ENCODE measurements at places on chromosomes 2 and 18.

DNA sequence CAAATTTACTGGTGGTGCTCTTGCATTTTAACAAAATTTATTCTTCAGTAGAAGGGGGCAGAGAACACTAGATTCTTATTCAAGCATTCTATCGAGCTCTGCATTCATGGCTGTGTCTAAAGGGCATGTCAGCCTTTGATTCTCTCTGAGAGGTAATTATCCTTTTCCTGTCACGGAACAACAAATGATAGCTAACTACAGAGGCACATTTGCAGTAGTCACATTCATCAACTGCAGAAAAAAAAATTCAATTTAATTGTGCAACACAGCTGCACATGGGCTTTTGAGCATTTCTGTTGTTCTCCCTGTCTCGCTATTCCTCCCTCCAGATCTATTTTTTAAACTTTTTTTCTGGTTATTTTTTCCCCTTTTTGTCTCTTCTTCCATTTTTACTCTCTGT is 13.0 kb upstream of the DLX1 start:
- no peak for DNase-seq

GRCh38 chr2:219266886-219267285 is 12.3 kb upstream of the DNAJB2 start:
- no peak for DNase-seq

GRCh38 chr2:10467401-10467800 is 19.3 kb upstream of the ODC1 start:
- DNase-seq, result no peak

- no peak for DNase-seq
Measured at GRCh38 chr2:70627211-70627898, 73.7 kb upstream of the TGFA start.

DNA sequence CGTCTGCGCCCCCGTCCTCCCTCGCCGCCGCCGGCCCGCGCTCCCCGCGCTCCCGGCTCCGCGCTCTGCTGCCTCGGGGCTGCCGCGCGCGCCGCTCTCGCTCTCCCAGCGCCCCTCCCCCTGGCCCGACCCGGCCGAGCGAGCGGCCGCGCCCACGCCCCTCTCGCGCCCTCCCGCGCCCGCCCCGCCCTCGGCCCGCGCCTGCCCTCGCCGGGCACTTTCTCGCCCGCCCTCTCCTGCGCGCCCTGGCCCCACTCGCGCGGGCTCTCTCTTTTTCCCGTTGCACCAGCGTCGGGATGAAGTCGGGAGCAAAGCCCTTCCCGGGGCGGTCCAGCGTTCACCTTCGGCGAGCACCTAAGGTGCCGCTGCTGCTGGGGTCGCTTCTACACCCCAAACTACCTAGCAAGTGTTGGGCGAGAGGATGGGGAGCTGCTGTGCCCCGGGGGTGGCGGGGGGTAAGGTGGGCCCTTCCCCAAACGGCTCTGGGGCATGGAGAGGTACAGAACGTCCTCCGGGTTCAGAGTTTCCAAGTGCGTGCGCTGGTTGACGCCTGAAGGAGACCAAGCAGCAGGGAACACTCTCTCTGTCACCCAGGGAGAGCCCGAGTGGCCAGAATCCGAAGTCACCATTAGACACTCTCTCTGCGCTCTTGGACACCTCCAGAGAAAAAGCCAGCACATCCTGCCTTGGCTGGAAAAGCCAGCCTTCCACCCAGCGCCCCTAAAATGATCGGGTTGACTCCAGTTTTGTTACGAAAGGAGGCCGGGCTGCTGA is at the start of gene COLEC12:
Gene COLEC12 (minus strand): TSS at position 70 of the 774 bp plus-strand sequence. CDS start 187 bp downstream, outside the sequence.
- DNase-seq, result peak; percentile 50

DNA sequence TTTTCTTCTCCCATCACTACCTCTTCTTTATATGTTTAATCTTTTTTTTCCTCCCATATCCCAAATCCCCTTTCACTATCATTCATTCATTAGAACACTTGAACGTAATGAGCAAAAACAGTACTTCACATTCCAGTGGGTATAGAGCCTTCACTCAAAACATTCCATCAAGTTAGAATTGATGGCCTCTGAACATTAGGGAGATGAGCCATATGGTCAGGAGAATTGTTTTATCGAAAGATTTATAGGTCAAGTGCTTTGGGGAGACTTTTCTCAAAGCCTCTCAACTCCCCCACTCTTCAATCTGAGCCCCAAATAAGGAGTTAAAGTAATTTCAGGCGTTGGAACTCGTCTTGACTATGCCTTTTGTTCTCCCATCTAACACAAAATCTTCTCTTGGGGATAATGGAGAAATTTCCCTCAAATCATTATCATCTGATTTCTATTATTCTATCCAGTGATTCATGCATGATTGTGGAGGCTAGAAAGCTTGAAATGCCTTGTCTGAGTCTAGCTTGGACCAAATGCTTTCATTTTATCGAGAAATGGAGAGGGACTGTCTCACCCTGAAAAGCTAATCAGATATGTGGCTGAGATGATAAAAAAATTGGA is 79.2 kb downstream of the KIAA2012 start:
- no peak for DNase-seq

GRCh38 chr18:77635451-77635850 is 385.8 kb downstream of the GALR1 start:
- DNase-seq, result peak; percentile 46

DNA sequence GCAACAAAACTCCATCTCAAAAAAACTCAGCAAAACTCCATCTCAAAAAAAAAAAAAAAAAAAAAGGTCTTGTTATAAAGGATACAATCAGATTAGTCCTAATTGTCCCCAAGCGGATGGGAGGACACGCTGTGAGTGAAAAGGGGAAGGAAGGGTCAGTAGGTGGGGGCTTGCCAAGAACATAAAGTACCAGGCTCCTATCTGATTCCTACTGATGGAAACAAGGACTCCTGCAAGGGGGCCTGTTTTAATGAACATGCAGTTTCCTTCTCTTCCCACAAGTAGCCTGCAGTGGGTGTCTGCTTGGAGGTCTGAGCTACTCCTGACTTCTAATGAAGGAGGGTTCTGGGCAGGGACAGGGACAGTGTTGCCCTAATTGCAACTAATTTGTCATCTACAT is 7.9 kb downstream of the SCG2 start:
- DNase-seq, result no peak

- DNase-seq, result no peak
Measured at GRCh38 chr2:211270257-211270656, 713.9 kb downstream of the CPS1 start.

- no peak for DNase-seq
Measured at GRCh38 chr2:205022841-205023240, 477.6 kb downstream of the PARD3B start.

DNA sequence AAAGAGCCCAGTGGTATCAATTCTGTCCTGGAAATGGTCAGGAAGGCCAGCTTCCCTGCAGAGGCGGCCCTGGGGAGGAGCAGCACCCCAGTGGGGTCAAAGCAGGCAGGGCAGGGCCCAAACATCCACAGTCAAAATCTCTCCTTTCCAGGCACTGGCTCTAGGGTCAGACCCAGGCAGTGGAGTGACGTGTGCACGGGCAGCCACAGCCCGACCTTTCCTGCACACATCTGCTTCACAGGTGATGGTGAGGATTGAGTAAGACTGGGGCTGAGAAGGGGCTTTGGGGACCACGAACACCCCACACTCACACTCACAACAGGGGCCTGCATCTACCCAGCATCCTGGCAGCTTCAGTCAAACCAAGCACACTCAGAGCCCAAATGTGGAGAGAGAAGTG is 97.8 kb upstream of the GLI2 start:
- DNase-seq, result no peak

GRCh38 chr2:126599062-126599461 is 56.9 kb upstream of the GYPC start:
- no peak for DNase-seq

- no peak for DNase-seq
Measured at GRCh38 chr18:61901323-61901986, 8.6 kb upstream of the RNF152 start.

GRCh38 chr2:74373221-74373676 is 6.9 kb downstream of the DCTN1 start:
- DNase-seq, result peak; percentile 50

- DNase-seq, result no peak
Measured at GRCh38 chr18:63061303-63061702, 258.3 kb downstream of the BCL2 start.

DNA sequence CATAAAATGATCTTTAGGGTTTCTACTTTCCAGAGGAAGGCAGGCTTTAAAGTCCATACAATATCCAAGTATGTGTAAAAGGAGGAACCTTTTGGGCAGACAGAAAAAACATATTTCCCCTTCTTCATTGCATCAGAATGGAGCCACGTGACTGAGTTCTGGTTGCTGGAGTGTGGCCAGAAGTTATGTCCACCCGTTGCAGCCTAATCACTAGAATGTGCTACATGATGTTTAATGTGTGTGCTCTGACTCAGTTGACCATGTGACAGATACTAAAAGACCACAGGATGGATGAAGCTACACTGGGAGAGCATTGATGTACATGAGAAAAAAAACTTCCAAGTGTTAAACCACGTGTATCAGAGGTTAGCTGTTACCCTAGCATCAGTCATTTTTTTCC is 460.9 kb downstream of the RIT2 start:
- DNase-seq, result no peak

DNA sequence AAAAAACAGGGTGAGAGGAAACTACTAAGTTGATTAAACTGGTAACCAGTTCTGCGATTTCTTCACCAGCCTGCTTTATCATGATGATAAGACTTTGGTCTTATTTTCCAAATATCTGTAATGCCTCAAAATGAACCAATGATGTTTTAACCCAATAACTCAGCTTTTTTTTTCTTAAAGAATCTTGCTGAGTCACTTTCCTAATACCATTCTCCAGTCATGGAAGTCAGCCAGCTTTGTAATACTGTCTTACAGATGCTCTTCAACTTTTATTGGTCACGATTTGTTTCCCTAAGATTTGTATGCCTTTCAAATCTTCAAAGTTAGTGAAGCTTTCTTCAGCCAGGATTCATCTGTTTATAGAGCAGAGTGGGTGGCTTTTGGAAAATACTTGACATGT is 47.7 kb upstream of the SMIM21 start:
- DNase-seq, result no peak

All from left cardiac atrium (tissue), 4 donors.